ENCODE measurements at places on chromosomes 7 and 10. TPM values are rescaled to one million over a fixed set of nuclear protein-coding genes. Genes with fewer than 3 reads are reported as not detected.

The CASD1 gene
- 116 TPM for total RNA-seq

The CREB5 gene
- total RNA-seq, result 30.5 TPM

The SYCE1 gene
- not detected for total RNA-seq

The RADIL gene
- 7.3 TPM for total RNA-seq

The TMEM236 gene
- 0.10 TPM for total RNA-seq

The SND1 gene
- total RNA-seq, result 111 TPM

Data from tongue (tissue), 3 donors.